ENCODE measurements at places on chromosomes 16 and 17.

GRCh38 chr16:57590654-57591085 is 37.8 kb upstream of the ADGRG1 start:
- DNase-seq = no peak

DNA sequence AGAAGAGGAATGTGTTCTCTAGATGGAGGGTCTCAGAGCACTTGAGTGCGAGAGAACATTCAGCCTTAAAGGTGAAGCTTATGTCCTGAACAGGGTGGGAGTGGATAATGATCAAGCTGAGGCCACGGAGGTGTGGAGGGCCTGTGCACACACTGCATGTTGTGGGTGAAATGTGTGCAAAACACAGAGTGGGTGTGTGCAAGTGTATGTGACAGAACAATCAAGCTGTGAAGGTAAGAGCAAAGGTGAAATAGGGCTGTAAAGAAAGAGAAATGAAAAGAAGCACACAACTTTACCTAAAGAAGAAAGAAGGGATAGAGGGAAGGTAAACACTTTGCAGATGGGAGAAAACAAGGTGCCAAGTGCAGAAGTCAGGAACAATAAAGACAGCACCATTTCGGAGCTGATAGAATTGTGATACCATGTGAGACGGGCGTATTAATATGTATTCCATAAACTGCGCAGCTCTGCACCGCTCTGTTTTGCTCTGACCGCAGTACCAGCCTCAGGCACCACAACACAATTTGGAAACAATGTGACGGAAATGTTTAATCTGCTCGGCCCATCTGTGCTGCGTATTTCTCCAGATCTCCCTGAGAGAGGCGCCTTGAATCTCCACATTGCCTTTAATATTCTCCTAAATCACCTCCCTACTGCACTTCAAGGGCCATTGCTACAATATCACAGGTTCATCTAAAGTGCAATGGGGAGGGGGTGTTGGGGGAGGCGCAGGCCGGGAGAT is 40.6 kb downstream of the SNX11 start:
- DNase-seq = no peak

- DNase-seq = no peak
Measured at GRCh38 chr17:61010661-61011170, 333.1 kb downstream of the BCAS3 start.

- peak; percentile 3 for DNase-seq
Measured at GRCh38 chr17:75398279-75398678, 7.2 kb downstream of the GRB2 start.

DNA sequence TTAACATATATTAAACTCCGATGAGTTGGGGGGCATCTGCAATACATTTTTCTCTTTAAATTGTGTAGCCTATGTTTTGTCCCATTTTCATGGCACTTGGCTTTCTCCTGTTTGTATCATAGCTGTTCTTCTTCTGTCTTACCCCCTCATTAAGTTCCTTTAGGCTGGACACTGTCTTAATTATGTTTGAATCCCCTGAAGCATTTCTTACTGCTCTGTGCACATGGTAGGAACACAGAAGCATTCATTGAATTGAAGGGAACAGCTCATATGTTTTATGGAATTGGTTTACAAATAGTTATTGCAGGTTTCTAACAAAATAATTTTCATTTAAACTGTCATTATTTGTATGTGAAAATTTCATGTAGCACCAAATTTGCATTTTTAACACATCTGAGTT is 176.8 kb downstream of the TANC2 start:
- DNase-seq = no peak

DNA sequence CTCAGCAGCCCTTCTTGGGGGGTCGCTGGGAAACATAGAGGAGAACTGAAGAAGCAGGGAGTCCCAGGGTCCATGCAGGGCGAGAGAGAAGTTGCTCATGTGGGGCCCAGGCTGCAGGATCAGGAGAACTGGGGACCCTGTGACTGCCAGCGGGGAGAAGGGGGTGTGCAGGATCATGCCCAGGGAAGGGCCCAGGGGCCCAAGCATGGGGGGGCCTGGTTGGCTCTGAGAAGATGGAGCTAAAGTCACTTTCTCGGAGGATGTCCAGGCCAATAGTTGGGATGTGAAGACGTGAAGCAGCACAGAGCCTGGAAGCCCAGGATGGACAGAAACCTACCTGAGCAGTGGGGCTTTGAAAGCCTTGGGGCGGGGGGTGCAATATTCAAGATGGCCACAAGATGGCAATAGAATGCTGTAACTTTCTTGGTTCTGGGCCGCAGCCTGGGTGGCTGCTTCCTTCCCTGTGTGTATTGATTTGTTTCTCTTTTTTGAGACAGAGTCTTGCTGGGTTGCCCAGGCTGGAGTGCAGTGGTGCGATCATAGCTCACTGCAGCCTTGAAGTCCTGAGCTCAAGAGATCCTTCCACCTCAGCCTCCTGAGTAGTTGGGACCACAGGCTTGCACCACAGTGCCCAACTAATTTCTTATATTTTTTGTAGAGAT is 3.4 kb downstream of the STH start:
- DNase-seq = peak; percentile 88

DNA sequence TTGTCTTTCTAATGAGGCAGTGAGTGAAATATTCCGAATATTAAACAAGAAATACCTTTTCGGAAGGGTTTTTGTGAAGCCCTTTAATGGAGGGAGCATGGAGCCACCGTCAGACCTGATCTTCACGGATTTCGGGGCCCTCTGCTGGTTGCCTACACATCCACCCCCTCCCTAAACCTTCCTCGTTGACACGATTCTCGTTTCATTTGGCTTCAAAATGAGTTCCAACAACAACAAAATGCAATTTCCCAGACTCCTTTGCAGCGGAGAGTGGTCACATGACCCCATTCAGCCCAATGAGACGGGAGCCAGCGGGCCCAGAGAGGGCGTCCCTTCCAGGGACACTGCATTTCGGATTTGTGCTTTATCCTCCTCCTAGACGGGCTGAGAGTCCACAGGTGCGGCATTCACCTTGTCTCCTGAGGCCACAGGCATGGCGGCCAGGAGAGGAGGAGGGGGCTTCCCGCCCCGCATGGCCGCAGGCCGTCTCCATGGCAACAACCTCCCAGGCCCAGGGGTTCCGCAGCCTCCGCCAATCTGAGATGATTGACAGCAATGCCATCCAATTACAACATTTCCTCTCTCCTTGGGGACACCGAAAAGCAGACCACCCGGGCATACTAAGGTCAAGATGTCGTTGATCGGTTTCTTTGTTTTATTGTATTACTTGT is 259.8 kb downstream of the C16orf95 start:
- peak; percentile 31 for DNase-seq

DNA sequence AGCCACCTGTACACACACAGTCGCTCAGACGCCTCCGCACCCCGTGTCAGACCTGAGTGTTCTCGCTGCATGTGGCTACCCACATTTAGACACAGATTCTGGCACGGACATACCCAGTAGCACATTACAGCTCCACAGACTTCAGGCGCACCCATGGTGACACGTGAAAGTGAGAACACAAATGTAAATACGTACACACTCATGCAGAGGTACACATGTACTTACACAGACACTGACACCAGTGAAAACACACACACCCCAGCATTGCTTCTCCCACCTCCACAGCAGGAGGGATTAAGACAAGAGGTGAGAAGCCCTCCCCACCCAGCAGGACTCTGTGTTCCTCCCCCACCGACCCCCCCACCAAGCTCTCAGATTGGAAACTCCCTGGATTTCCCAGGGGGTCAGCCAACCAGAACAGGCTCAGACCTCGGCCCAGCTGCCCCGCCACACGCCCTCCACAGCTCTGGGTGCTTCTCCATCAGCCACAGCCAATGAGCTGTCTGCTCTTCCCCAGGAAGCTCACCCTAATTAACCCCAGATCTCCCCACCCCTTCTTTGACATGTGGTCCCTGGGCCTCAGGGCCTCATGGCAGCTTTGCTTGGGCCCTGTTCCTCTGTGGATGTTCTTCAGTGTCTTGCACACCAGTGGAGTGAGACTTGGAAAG is 5.3 kb upstream of the FOXN1 start:
- no peak for DNase-seq

GRCh38 chr17:55625521-55625920 is 97.1 kb downstream of the TMEM100 start:
- DNase-seq = no peak

GRCh38 chr17:7781429-7781828 is 52.6 kb upstream of the KDM6B start:
- DNase-seq = no peak

DNA sequence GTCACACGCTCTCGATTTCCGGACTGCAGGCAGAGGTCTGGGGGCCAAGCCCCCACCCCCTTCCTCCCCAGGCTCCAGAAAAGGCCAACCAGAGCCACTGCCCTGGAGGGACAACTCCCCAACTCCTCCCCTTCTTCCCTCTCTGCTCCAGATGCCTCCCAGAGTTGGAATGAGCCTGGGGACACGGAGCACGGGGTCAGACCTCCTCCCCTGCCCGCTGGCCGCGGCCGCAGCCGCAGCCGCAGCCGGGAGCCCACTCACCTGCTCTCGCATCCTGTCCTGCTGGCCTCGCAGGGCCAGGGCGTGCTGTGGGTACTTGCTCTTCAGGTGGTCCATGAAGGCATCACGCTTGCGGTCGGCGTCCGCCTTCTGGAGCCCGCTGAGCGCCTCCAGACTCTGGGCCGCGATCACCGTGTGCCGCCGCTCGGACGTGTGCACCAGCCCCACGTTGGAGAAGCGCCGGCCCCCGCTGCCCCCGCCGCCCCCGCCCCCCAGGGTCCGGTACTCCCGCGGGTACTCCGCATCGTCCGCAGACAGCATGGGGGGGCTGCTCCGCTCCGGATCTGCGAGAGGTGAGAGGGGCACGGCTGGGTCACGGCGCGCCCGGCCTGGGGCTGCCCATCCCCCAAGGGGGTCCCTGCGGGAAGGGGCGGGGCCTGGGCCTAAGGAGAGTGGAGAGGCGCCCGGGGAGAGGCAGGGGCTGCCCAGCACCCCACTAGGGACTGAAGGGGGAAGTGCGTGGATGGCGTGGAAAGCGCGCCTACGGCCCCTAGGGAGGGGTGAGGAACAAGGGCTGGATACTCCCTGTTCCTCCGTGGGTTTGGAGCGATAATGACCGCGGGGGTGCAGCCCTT is 27.3 kb downstream of the SRCIN1 start:
- no peak for DNase-seq

GRCh38 chr16:10408824-10409381 is 23.0 kb downstream of the ATF7IP2 start:
- no peak for DNase-seq

- no peak for DNase-seq
Measured at GRCh38 chr16:11367483-11367906, 22.2 kb downstream of the RMI2 start.

- DNase-seq = no peak
Measured at GRCh38 chr16:85019659-85020245, 7.8 kb upstream of the KIAA0513 start.

DNA sequence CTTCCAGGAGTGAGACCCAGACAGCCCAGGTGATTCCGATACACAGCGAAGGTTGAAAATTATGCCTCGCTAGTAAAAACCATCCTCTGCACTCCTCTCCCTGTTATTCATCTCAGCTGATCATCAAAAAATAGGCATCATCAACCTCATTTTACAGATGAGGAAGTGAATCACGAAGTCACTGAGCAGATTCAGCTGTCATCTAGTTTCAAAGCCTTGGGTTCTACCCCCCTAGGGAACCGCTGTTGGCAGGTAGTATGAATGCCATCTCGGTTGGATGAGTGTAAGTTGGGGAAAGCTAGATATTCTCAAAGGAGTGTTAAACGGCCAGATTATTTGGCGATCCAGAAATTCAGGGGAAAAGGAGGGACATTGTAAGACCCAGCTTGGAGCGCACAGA is 2.0 kb downstream of the CRYM start:
- no peak for DNase-seq

- DNase-seq = peak; percentile 80
Measured at GRCh38 chr17:63946440-63947363, 14.6 kb upstream of the CD79B start.

Data from activated effector memory CD4-positive, alpha-beta T cell treated with anti-CD3 and anti-CD28 coated beads, Interleukin-2, amount 50 U/mL, for 16 hours (primary cell).